ENCODE measurements at places on chromosomes 3 and 15. TPM values are rescaled to one million over a fixed set of nuclear protein-coding genes. Genes with fewer than 3 reads are reported as not detected.

DNA sequence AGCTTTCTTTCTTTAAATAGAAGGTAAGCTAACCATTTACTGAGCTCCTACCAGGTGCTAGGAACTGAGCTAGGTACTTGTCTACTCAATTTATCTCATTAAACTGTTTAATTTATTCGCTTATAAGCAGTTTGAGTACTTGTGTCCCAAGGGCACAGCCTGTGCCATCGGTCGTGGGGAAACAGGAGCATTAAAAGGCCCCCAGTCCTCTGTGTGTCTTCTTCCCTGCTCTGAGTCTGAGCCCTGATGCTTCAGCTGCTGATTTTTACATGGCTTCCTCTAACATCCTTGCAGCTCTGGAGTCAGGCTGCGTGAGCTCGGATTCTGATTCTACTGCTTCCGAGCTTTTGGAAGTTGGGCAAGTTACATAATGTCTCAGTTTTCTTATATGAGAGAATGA is 239.5 kb downstream of the EDEM1 start:
- DNase-seq: no peak
- peaks cover 5% of the 10 kb centered on the region for H3K4me1 ChIP-seq
- H3K27me3 ChIP-seq: peaks cover 1% of the 10 kb centered on the region
- H3K36me3 ChIP-seq: no peaks in the 10 kb centered on the region
- H3K4me3 ChIP-seq: no peak overlapping the region

GRCh38 chr3:143604402-143605185 is 243.7 kb downstream of the SLC9A9 start:
- no peak overlapping the region for H3K4me3 ChIP-seq
- no peaks in the 10 kb centered on the region for H3K27me3 ChIP-seq
- no peak for DNase-seq
- H3K27ac ChIP-seq: no peak overlapping the region
- peaks cover 25% of the 10 kb centered on the region for H3K4me1 ChIP-seq
- peaks cover 9% of the 10 kb centered on the region for H3K36me3 ChIP-seq

DNA sequence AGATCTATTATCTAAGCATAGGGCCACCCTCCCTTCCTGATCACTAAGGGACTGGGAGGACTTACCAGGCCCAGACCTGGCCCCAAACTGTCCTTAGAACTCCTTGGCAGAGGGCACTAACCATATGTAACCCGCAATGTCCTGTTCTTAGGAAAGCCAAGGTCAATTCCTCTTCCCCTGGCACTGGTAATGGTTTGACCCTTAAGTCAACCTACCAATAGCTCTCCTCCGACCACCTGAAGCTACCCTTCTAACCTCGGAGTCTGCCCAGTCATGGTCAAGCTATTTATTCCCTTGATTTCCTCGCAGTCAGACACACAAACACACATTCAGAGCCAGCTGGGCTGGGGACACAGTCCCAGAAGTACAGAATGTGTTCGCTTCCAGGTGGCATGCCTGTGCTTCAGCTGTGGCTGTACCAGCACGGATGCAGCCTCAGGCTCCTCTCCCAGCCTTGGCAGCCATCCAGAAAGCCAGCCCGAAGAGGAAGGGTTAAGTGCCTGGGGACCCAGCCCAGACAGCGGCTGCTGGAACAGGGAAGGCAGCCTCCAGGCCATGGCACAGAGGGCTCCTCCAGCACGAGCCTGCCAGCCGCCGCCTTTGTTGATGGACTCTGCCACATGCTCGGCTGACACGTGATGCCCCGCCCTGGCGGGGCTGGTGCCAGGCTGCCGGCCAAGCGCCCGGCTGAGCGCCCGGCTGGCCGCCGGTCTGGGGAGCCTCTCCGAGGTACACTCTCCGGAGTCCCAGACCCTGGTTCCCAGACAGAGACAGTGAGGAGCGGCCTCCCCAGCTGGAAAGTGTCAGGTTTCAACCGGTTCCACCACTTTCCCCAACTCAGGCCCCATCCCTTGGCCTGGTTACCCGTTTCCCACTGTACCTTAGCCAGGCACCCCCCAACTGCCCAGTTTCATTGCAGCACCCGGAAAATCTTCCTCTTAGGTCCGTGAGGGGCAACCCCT is 5.5 kb downstream of the BMF start:
- peaks cover 84% of the 10 kb centered on the region for H3K4me1 ChIP-seq
- DNase-seq: no peak
- H3K4me3 ChIP-seq: no peak overlapping the region
- H3K36me3 ChIP-seq: no peaks in the 10 kb centered on the region
- H3K27me3 ChIP-seq: no peaks in the 10 kb centered on the region

GRCh38 chr3:159840703-159841299 is 147.8 kb upstream of the IL12A start:
- DNase-seq: no peak
- no peak overlapping the region for H3K4me3 ChIP-seq
- peaks cover 4% of the 10 kb centered on the region for H3K4me1 ChIP-seq
- no peaks in the 10 kb centered on the region for H3K36me3 ChIP-seq
- H3K27me3 ChIP-seq: peaks cover 9% of the 10 kb centered on the region

DNA sequence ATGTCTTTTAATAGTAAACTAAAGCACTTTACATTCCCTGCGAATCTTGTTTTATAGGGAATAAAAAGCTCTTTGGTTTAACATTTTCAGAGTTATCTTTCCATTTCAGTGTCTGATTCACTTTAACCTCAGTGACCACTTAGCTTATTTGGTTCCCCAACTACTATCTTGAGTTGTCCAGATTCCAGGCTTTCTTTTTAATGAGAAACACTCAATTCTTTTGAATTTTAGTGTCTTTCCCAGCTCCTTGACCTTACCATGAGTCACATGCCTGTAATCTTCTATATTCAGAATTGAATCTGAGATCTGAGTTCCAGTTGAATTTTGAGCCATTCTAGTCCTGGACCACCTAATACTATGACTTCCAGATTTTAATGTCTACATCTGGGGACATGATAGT is 144.4 kb downstream of the KCNAB1 start:
- DNase-seq: no peak
- no peak overlapping the region for H3K27ac ChIP-seq
- H3K4me1 ChIP-seq: no peaks in the 10 kb centered on the region
- peaks cover 8% of the 10 kb centered on the region for H3K27me3 ChIP-seq
- no peak overlapping the region for H3K4me3 ChIP-seq

- no peak overlapping the region for H3K27ac ChIP-seq
- H3K36me3 ChIP-seq: peaks cover 13% of the 10 kb centered on the region
Observed at GRCh38 chr3:143831208-143831607, 17.1 kb downstream of the SLC9A9 start.

- DNase-seq: no peak
- no peak overlapping the region for H3K27ac ChIP-seq
- H3K4me3 ChIP-seq: no peak overlapping the region
- peaks cover 53% of the 10 kb centered on the region for H3K36me3 ChIP-seq
Observed at GRCh38 chr3:158152186-158152585, 42.3 kb downstream of the RSRC1 start.

- H3K4me3 ChIP-seq: no peak overlapping the region
- H3K36me3 ChIP-seq: no peaks in the 10 kb centered on the region
- no peak overlapping the region for H3K27ac ChIP-seq
- H3K4me1 ChIP-seq: no peaks in the 10 kb centered on the region
- DNase-seq: peak; percentile 43
- peaks cover 22% of the 10 kb centered on the region for H3K27me3 ChIP-seq
Observed at GRCh38 chr3:153768561-153769469, 352.4 kb upstream of the ARHGEF26 start.

DNA sequence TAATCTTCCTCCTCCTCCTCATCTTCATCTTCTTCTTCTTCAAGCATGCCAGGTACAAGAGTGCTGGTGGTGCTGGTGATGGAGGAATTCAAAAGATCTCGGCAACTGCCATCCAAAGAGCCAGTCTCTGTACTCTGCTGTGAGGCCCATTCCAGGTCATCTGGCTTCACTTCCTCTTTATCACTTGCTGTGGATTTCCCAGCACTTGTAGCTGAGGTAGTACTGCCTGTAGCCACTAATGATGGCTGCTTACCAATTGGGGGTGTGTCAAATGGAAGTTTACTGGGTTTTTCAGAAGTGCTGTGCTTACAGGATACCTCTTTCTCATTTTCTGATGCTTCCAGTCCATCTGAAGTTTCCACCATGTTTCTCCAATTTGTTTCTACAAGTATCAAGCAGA is 28.8 kb upstream of the SHC4 start:
- H3K27me3 ChIP-seq: no peaks in the 10 kb centered on the region
- H3K4me3 ChIP-seq: no peak overlapping the region
- no peak overlapping the region for H3K27ac ChIP-seq
- H3K4me1 ChIP-seq: peaks cover 7% of the 10 kb centered on the region
- DNase-seq: no peak

DNA sequence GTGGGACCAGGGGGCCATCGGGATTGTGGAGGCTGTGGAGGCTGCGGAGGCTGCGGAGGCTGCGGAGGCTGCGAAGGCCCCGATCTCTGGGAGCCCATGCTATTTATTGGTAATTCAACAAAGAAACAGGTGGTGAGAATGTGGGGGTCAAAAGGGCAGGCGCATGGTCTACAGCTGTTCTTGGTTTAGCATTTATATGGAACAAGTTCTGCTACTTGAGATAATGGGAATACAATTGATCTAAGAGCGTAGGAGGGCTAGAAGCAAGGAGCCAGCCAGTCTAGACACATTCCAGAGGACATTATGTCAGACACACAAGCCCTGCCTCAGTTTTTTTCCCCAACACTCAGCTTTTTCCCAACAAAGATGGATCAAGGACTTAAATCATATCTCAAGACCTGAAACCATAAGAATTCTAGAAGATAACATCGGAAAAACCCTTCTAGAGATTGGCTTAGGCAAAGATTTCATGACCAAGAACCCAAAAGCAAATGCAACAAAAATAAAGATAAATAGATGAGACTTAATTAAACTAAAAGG is 20.1 kb downstream of the C3orf80 start:
- no peaks in the 10 kb centered on the region for H3K36me3 ChIP-seq
- no peak overlapping the region for H3K27ac ChIP-seq
- H3K27me3 ChIP-seq: peaks cover 9% of the 10 kb centered on the region
- H3K4me1 ChIP-seq: no peaks in the 10 kb centered on the region

DNA sequence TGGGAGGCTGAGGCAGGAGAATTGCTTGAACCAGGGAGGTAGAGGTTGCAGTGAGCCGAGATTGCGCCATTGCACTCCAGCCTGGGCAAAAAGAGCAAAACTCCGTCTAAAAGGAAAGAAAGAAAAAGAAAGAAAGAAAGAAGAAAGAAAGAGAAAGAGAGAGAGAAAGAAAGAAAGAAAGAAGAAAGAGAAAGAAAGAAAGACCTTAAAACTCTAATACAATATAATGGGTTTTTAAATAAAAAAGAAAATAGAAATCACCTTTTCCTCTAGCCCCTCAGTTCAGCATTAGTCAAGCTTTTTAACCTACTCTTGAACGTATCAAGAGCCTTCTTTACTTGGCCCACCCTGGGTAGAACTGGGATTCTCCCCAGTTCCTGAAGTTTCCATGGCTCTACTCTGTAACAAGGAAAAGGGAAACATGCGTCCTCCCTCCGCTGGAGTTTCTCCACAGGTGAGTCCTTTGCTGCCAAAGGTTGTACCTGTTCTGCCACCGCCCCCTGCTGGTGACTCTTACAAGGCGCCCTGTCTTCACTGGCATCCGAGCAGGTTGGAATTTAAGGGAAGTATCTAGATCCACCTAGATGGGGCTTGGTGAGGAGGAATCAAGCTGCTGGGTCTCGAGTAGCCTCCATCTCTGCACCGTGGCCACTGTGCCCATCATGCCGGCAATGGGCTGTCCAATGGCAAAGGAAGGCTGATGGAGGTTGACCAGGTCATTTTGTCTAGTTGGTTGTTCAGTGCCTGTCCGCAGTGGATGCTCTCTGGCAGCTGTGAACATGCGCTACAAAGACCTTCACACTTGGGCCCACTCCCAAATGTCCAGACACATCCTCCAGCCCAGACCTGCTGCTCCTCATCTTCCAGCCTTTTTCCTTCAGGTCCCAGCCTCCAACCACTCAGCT is 20.6 kb upstream of the EPHB3 start:
- peaks cover 5% of the 10 kb centered on the region for H3K27me3 ChIP-seq
- no peaks in the 10 kb centered on the region for H3K36me3 ChIP-seq
- H3K4me3 ChIP-seq: no peak overlapping the region
- DNase-seq: peak; percentile 66
- peaks cover 16% of the 10 kb centered on the region for H3K4me1 ChIP-seq

- H3K4me3 ChIP-seq: no peak overlapping the region
- no peak overlapping the region for H3K27ac ChIP-seq
- no peak for DNase-seq
- no peaks in the 10 kb centered on the region for H3K36me3 ChIP-seq
Observed at GRCh38 chr3:178156301-178156700, 379.9 kb upstream of the KCNMB2 start.

- peaks cover 6% of the 10 kb centered on the region for H3K4me1 ChIP-seq
- H3K4me3 ChIP-seq: no peak overlapping the region
- no peak for DNase-seq
- no peak overlapping the region for H3K27ac ChIP-seq
Observed at GRCh38 chr3:188943591-188943990, 228.2 kb upstream of the TPRG1 start.

DNA sequence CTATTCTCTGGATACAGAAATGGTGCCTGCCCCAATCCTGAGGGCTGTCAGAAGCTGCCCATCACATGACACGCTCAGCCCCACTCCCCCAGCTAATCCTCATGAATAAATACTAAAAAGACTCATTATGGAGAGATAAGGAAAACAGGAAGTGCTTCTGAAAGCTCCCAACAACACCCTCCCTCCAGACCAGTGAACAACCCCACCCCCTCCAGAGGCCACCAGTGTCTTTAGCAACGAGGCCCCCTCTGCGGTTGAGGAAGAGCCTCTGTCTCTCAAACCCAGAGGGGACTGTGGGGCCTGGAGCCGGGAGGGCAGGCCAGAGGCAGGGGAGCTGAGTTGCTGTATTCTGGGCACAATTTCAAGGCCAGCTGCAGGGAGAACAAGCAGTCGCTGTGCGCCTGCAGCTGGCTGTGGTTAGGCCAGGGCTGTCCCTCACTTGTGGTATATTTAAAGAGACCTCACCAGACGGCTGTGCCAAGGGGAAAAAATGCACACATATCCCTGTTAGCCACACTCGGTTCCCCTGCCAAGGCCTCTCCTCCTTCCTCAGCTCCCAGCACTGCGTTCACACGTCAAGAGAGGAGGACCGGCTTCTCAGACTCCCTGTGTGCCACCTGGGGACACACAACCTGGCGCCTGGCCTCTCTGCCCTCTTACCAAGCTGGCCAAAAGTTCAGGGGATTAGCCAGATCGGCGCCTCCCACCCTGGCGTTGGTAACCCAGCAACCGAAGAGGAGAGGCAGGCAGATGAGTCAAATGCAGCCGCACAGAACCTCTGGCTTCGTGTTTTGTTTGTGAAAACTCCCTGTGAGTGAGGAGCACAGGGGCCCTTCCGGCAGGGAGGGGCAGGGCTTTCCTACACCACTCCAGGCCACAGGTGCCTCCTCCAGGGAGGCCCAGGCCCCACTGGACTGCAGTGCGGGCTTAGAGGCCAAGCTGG is 101.2 kb upstream of the ETV5 start:
- H3K4me1 ChIP-seq: peaks cover 17% of the 10 kb centered on the region
- DNase-seq: no peak
- peaks cover 3% of the 10 kb centered on the region for H3K27me3 ChIP-seq
- H3K36me3 ChIP-seq: no peaks in the 10 kb centered on the region

MFN1 gene
- total RNA-seq: 49.0 TPM

PLSCR2 gene
- 0.31 TPM for total RNA-seq

GATA2 gene
- total RNA-seq: not detected

SI gene
- not detected for total RNA-seq

Data from naive thymus-derived CD8-positive, alpha-beta T cell (primary cell).